Calu3 (cell line): ENCODE measurements at places on chromosomes 2 and 18.

DNA sequence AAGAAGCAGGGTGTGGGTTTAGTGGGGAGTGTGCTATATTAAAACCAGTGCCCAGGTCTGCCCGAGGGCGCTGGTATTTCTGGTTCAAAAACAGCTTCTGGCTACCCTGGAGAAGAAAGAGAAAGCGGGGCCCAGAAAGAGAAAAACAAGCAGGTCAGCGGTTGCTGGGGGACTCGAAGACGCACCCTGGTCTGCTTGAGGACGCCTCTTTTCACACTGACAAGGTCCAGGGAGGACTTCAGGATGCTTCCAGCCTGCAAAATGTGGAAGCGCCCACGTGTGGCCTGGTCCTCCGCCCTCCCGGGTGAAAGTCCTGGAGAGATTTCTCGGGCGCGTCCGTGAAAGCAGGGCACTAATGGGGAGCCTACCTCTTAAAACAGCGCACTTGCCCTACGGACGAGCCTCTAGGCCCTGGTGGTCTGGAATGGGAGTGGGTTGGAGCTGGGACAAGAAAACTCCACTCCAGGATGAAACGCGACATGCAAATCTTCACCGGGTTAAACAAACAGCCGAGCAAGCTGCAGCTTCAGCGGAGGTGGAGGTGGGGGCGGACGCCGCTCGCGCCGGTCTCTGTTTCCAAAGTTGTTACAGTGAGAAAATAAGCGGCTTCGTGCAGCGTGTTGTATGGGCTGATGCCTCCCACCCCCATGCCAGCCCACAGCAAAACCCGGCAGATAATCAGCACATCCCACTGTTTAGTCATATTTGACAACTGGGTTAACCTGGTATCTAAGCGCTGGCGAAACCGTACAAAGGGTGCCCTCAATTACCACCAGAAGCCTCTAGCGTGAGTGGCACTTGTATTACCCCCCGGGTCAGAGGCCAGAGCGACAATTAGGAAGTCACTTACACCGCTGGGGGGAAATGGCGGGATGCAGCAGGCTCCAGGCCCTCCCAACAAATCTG lies 1.1 kb upstream of the SP9 start:
- DNase-seq, result no peak

DNA sequence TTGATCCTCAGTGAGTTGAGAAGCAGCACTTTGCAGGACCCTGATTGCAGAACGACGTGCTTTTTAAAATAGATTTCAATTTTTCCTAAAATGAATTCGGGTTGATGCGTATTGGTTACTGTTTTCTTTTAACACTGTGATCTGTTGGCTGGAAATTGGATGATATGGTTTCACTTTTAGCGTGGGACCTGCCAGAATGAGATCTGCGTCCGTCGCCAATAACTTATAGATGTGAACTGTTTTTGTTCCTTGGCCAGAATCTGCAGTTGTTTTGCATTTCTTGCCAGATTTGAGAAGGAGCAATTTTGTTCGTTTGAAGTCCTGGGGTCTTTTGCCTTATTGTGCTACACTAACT lies 703 bp downstream of the UGGT1 start:
- no peak for DNase-seq

- DNase-seq, result no peak
Observed at GRCh38 chr2:10211844-10212422, 89.4 kb downstream of the RRM2 start.

- no peak for DNase-seq
Observed at GRCh38 chr2:22897428-22897827, 487.6 kb upstream of the KLHL29 start.

GRCh38 chr2:95316466-95317122 lies 19.4 kb downstream of the KCNIP3 start:
- DNase-seq, result no peak

- DNase-seq, result peak; percentile 68
Observed at GRCh38 chr2:158457092-158457825, 507 bp downstream of the PKP4 start.

DNA sequence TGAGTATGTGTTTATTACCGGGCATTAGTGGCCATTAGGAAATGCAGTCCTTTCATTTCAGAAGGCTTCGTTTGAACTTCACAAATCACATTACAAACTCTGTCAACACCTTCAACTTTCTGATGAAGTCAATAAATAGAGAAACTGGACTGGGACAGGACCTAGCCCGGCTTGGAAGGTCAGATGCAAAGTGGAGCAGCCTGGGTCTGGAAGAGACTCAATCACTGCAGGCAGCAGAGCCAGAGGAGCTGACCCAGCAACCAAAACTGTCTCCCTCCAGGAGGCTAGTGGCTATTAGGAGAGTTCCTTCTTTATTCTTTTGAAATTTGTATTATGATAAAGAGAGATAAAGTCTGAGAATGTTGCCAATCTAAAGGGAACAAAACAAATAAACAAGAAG lies 167.2 kb upstream of the SPOPL start:
- DNase-seq, result no peak

GRCh38 chr18:7844017-7844416 lies 276.9 kb downstream of the PTPRM start:
- DNase-seq, result no peak

- DNase-seq, result no peak
Observed at GRCh38 chr18:65287652-65288051, 463.2 kb upstream of the CDH7 start.

DNA sequence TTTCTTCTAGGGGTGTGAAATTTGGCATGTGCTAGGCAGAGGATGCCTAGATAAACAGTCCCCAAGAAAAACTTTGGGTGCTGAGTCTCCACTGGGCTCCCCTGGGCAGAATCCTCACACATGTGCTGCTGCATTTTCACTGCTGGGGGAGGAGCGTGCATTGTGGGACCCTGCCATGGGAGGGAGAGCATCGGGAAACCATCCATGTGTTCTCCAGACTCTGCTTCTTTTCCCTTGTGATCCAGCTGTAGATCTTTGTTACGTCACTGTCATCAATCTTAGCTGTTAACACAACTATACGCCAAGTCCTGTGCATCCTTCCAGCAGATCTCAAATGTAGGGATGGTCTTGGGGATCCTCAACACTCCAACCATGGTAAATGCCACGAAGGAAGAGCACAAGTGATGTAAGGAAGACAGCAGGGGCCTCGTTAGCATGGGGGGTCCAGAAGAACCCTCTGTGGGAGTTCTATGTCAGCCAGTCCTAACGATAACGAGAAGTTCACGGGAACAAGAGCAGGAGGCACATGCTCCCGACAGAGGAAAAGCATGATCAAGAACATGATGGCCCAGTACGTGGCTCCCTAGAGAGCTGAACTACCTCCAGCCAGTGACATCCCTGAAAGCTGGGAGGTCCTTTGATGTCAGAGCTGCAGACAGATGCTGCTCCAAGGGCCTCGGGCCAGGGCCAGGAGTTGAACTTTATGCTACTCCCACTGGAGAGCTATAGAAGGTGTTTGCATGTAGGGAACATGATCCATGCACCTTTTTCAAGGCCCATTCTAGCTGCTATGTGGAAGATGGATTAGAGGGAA lies 41.1 kb upstream of the NPAS2 start:
- DNase-seq, result no peak

- DNase-seq, result no peak
Observed at GRCh38 chr18:24553571-24554285, 93.3 kb downstream of the HRH4 start.

DNA sequence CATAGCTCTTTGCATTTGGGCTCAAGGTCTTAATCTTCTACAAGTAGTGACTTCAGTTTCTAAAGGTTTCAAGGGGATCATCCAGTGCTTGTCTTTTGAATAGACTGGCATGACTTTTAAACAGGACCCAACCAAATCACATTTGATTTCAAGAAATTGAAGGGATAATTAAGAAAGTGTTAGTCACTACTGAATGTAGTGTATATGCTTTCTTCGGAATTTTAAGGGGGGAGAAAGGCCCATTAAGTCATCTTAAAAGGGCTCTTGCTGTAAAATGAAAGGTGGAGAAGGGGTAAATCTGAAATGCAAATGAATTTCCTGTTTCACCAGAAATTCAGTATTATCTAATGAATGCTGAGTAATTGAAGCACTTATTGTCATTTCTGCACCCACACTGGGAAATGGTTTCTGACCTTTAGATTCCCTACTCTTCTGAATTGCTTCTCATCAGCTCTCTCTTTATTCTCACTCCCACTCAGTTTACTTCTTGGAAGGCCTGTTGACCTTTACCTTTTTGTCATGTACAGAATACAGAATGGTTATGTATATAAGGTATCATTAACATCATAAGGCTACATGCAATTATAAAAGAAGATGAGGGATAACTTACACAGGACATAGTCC lies 241.4 kb downstream of the SLC8A1 start:
- DNase-seq, result no peak

GRCh38 chr18:76451396-76452331 lies 43.4 kb downstream of the ZNF516 start:
- no peak for DNase-seq

- no peak for DNase-seq
Observed at GRCh38 chr2:238077292-238077691, 16.5 kb downstream of the SCLY start.

- DNase-seq, result no peak
Observed at GRCh38 chr2:32835148-32835547, 111.6 kb upstream of the LTBP1 start.

DNA sequence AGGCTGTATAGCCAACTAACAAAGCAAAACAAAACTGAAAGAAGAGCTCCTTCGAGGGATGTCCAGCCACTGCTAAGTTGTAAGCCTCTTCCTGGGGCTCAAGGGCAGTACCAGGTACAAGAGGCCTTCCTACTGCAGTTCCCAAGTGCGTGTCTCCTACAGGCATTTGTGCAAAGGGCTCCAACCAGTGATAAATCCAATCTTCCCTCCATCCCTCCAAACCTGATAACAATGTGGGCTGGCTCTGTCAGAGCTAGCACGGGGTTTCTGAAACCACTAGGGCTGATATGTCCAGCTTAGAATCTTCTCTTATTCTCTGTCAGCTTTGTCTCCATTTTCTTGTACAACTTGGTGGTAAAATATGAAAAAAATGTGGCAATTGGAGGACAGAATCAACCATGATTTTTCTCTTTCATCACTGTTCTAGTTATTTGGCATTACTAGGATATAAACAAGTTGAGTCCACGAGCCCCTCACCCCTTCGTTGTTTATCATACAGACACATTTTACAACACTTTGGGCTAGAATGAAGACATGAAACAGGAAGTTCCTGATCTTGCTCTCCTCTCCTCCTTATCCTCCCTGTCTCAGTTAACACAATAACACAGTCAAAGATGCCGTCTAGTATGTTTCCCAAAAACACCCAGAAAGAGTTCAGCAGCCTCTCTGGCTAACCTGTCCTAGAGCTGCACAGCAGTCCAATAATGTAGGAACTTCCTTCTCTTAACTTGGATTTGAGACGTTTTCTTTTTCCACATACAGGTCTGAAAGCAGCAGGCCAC lies 35.4 kb upstream of the WIPF1 start:
- DNase-seq, result no peak

GRCh38 chr2:235570966-235571692 lies 77.3 kb downstream of the AGAP1 start:
- no peak for DNase-seq

- DNase-seq, result no peak
Observed at GRCh38 chr2:55581435-55581834, 36.0 kb downstream of the PPP4R3B start.

DNA sequence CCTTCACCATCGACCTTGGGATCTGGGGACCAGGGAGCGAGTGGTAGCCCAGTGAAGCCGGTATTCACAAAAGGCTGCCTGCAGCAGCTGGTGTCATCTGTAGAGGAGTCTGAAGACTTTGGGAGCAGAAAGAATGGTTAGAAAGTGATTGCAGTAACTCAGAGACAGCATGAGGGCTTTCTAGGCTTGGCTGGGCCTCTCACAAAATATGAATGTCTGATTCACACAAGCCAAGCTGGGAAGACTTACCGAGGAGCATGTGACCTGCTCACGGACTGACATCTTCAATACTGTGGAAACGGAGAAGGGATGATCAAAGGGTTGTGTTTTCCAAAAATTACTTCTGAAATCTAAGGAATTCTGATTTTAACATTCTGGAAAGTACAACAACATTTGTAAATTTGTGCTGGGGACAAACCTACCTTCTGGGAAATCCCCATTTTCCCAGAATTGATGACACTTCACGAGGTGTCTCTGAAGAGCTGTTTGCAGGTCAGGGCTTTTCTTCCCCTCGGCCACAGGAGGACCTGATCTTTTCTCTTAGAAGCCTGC lies 111.7 kb downstream of the ACOXL start:
- no peak for DNase-seq

DNA sequence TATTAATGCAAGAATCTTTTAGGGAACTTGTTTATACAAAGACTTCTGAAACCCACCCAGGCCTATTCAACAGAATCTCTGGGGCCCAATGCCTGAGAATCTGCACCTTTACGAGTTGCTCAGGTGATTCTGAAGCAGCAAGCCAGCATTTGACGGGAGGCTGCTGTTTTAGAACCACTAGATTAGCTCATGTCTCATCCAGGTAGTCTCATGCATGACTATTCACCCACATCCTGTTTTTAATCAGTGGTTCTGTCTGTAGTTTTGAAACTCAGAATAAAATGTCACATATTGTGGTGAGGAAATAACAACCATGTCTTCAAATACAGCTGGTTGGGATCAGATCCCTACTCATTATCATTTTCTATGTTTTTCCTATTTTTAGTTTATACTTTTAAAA lies 39.5 kb downstream of the CYTIP start:
- no peak for DNase-seq

DNA sequence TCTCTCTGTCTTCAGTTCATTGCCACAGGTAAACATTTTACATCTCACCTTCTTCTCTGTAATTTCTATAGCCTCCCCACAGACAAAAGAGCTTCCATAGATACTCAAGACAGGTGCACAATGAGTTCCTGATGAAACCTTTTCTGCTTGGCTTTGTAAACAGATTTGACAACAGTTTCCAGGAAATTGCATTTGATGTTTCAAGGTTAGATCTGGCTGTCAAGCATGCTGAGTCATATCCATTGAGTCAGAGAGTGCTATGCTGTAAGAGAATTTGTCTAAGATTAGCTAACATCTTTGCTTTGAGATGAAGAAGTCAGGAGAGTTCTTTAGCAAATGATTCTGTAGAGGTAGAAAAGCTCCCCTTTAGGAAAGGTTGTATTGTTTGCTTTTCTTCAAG lies 40.6 kb upstream of the MAP2 start:
- DNase-seq, result peak; percentile 14

DNA sequence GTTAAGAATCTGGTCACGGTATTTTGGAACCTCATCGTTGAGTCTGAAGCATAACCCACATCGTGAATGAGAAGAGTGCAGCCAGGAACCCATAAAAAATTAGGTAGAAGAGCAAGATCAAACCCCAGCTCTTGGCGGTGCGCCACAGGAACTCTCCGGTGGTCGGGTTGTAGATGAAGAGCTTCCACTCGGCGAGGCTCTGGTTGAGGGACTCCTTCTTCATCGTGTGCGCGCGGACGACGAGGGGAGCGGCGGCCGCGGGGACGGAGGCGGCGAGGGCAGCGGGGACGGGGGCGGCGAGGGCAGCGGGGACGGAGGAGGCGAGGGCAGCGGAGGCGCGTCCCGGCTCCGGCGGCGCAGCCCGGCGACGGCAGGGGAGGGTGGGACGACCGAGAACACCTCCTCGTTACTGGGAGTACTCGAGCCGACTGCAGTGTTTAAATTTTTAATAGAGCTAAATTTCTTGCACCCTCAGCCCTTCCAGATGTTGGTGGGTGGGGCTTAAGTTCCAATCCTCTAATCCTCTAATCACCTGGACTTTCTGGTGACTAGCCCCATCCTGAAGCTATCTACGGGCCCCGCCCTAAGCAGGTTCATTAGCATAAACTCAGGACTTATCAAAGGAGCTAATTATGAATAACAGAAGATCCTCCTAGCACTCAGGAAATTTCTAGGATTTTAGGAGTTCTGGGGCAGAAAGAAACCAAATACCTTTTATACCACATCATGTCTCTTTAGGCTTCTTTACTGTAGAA lies 20.4 kb upstream of the PAPOLG start:
- DNase-seq, result peak; percentile 15

GRCh38 chr2:175103191-175103590 lies 64.8 kb downstream of the ATF2 start:
- DNase-seq, result no peak

- DNase-seq, result no peak
Observed at GRCh38 chr18:35526495-35527059, 28.8 kb upstream of the INO80C start.
